ENCODE measurements at places on chromosomes 12 and 14. TPM values are rescaled to one million over a fixed set of nuclear protein-coding genes. Genes with fewer than 3 reads are reported as not detected.

WNT1 gene
- not detected for total RNA-seq

DNA sequence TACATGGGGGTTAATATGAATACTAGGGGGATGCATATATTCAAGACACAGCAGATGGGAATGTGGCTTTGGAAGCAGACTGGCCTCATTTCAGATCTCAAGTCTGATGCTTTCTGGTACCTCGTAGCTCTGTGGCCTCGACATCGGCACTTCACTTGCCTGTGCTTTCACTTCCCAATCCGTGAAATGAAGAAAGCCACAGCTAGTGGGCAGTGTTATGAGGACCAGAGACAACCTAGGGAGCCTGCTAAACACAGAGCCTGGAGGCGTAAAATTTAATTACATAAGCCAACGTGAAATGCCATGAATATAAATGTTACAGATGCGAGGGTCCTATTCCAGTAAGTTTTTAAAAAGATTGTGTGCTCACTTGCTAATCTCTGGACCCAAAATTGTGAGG, 286.0 kb downstream of the TMEM132D start:
- no peak for DNase-seq

DNA sequence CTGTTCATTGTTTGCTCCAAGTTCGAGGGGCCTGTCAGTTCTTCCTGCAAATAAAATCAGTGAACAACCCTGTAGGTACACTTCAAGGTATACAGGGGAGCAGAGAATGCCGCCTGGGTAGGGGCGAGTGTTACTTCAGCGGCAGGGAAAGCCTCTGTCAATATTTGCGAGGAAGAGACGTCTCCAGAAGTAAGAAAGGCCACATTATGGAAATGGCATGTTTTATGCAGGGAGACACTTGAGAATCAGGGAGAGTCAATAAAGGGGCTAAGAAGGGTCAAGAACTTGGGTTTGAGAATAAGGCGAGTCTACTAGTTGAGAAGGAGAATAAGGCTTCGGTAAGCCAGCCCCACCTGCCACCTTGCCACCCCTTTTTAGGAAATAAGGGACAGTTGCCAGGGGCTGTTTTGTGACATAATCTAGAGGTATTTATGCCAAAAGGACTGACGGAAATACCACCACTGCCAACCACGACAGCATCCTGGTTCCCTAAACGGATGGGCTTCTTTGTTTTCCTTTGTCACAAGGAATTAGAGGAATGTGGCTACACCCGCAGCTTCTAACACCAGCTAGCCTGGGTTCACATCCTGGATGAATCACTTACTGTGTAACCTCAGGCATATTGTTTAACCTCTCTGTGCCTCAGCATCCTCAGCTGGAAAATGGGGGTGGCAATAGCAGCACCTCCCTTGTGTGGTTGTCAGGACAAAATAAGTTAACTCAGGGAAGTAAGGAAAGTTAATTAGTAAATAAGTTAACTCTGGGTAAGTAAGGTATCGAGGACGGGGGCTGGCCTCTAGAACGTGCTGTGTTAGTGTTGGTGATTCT, 67.7 kb downstream of the EID3 start:
- DNase-seq = peak; percentile 34

DNA sequence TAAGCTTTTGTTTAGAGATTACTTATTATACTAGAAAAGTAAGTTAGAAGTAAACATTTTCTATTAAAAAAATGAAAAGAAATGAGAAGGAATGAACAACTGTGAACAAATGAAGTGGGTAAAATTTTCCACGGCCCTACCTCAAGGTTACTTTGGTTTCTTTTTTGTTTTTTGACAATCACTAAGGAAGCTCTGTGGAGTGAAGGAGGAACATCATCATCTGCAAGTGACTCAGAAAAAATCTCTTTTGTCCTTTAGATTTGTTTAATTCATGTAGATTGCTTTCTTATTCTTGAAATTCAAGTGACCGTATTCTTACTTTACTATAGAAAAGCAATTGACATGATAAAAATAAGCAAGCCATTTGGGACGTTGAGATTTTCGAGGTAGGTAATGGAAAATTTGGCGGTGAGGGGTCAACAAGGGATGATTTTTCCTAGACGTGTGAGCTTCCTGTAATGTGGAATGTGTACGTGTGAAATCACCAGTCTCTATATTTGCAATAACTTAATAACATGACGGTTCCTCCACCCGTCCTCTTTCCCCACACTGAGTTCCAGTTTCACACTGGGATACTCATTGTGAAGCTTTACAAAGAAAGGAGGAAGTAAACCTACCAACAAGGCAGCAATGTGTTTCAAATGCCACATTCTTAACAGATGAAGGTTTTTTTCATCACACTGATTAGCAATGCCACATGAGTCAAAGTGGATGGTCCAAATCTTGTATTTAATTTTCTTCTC, 62.3 kb upstream of the EGLN3 start:
- peak; percentile 67 for DNase-seq

- DNase-seq = no peak
These were observed 178.4 kb downstream of the KCNA5 start for GRCh38 chr12:5222011-5222461.
